Left renal pelvis (tissue), 4 donors: ENCODE measurements at places on chromosomes 11 and 22.

- DNase-seq, result no peak
These were observed 35.6 kb upstream of the TMEM123 start for GRCh38 chr11:102488208-102488607.

GRCh38 chr11:70507466-70508230 lies 109.3 kb downstream of the CTTN start:
- DNase-seq, result no peak

DNA sequence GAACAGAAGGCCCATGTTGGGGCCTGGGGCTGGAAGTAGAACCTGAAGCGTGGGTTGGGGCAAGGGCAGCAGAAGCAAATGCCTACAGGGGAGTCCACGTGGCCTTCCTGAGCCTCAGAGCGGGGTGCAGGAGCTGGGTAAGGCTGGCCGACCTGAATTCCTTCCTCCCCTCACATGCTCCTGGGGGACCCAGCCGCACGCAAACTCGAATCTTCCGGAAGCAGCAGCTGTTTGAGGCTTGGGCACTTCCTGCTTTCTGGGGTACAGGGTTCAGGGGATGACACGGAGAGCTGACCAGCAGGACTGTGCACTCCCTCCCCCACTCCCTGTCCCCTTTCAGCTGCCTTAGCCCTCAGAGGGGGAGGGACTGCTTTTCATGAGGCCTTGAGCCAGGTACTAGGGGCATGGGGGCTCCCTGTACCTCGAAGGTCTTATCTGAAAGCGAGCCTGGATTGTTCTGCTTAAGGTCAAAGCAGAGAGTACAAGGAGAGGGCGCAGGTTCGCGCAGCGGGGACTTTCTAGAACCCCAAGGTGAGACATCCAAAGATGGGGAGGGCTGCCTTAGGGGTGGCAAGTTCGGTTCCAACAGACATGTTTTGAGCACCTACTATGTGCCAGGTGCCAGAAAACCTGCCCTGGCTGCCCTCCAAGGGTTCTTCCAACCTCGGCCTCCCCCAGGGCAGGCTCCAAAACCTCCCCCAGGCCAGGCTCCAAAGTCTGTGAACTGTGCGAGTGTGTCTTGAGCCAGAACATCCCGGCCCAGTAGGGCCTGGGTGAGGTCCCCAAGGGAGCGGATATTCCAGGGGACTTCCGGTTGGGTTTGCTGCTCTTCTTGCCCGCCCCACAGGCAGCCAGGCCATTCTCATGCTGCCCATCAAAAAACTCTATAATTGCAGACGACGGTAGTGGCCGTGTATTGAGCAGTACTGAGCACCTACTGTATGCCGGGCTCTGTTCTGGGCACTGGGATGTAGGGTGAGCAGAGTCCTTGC lies 1.7 kb downstream of the NCF4 start:
- DNase-seq, result no peak

DNA sequence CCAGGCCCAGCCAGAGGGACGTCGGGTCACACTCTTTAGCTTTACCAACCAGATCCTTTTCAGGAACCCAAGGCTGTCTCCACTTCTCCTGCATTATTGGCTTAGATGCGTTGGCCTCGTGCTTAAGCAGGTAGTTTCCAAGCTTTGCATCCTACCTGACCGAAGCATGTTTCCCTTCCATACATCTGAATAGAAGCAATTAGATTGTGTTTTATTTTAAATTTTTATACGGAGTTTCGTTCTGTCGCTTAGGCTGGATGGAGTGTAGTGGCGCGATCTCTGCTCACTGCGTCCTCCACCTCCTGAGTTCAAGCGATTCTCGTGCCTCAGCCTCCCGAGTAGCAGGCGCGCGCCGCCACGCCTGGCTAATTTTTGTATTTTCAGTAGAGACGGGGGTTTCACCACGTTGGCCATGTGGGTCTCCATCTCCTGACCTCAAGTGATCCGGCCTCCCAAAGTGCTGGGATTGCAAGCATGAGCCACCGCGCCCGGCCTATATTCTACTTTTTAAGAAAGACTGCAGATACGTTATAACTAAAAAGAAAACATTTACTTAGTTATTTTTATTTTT lies 677 bp downstream of the DYNC2H1 start:
- no peak for DNase-seq

GRCh38 chr11:66326261-66327111 lies 9.6 kb upstream of the CD248 start:
- DNase-seq, result no peak

DNA sequence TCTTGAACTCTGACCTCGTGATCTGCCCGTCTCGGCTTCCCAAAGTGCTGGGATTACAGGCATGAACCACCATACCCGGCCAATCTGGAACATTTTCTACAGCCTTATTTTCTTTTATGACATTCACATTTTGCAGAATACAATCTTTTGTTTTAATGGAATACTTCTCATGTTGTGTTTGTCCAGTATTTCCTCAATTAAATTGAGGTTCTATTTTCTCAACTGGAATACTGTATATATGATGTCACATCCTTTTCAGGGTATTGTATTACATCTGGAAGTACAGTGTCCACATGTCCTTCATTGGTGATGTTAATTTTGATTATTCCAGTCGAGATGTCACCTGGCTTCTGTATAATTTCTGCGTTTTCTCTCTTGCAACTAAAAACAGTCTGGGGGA lies 90.8 kb upstream of the HORMAD2 start:
- no peak for DNase-seq
